ENCODE measurements at places on chromosomes 3 and 15.

DNA sequence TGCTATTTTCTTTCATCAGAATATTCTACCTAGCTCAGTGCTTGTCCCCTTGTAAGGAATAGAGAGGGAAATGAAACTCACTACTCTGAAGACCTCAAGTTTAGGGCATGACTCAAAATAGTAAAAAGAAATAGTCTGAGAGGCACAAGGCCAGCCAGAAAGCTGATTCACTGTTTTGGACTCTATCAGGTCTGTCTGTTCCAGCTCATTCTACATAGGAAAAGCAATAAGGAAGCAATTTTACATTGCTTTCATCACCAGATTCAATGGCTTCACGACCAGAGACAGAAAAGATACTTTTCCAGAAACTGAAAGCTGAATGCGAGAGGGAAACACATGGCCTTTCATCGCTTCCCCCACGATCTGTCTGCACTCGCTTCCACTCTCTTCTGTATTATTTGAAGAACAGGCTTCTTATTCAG lies 276.0 kb downstream of the GBE1 start:
- no peak for DNase-seq

DNA sequence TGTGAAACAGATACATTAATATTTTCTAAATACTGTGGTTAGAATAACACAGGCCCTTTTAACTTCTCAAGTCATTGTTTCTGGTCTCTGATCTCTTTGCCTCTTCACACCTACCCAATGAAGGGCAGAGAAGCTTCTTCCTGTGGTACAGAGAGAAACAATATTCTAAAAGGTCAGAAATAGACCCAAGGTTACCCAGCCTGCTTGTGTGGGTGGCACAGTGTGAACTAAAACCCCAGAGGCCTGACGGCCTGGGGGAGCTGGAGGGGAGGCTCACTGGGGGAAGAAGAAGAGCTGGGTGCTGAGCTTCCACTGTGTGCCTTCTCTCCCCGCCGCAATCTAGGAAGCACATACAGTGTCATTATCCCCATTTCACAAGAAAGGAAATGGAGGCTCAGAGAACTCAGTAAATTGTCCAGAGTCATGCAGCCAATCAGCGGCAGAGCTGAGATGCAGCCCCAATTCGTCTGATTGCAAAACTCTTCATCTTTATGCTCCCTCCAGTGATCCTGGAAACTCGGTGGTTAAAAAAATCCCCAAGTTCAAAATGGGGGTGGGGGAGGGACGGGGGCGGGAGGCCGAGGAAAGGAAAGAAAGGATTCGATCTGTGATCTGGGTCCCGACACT lies 64.1 kb upstream of the HEG1 start:
- no peak for DNase-seq

GRCh38 chr3:12831301-12831866 lies 10.0 kb downstream of the RPL32 start:
- DNase-seq: no peak

GRCh38 chr3:129953621-129954020 lies 20.9 kb upstream of the TRH start:
- no peak for DNase-seq

GRCh38 chr3:178001670-178002101 lies 534.5 kb upstream of the KCNMB2 start:
- DNase-seq: no peak

DNA sequence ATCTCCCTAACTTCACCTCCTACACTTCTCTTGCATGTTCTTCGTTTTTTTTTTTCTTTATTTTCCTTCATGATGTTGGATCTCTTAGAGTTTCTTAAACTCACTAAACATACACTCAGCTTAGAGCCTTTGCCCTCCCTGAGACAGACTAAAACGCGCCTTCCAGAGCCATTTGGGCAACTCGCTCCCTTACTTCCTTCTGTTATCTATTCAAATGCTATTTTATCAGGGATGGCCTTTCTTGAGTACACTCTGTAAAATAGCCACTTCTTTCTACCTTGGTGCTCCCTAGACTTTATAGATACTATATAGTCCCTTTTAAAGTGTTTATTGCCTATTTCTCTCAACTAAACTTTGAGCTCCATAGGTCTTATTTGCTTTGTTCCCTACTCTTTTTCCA lies 598.2 kb upstream of the NECTIN3 start:
- DNase-seq: no peak

DNA sequence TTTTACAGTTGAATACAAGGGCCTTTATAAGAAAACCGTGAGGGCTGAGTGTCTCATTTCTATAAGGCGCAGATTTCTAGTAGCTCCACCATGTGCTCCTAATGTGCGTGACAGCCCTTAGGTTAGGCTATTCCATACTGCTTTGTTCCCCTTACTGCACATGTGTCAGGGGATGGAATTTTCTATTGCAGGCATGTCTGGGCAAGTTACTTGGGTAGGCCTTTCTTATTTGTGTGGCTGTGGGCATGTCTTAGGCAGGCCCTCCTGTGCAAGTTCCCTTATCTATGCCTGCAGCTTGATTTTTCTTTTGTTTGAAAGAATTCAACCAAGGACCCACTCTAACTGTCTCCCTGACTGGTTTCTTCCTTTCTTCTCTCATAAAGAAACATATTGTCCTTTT lies 434.2 kb upstream of the CNTN3 start:
- no peak for DNase-seq

GRCh38 chr3:57060089-57060821 lies at the start of gene SPATA12:
TSS of gene SPATA12 (plus strand) at chr3:57060664. CDS start at chr3:57073695, 13,031 bp downstream.
- DNase-seq: no peak

GRCh38 chr3:46400000-46400734 lies 6.7 kb downstream of the CCR5AS start:
- DNase-seq: no peak

Data from NCI-H1694 (cell line).